ENCODE measurements at places on chromosomes 3 and 15.

- DNase-seq: no peak
These were observed 40.2 kb upstream of the C15orf61 start for GRCh38 chr15:67480741-67481140.

GRCh38 chr3:55241098-55241497 lies 246.0 kb downstream of the WNT5A start:
- no peak for DNase-seq

GRCh38 chr15:101255615-101256241 lies 3.9 kb upstream of the CHSY1 start:
- no peak for DNase-seq

- no peak for DNase-seq
These were observed 26.9 kb downstream of the MKRN2OS start for GRCh38 chr3:12518261-12519028.

DNA sequence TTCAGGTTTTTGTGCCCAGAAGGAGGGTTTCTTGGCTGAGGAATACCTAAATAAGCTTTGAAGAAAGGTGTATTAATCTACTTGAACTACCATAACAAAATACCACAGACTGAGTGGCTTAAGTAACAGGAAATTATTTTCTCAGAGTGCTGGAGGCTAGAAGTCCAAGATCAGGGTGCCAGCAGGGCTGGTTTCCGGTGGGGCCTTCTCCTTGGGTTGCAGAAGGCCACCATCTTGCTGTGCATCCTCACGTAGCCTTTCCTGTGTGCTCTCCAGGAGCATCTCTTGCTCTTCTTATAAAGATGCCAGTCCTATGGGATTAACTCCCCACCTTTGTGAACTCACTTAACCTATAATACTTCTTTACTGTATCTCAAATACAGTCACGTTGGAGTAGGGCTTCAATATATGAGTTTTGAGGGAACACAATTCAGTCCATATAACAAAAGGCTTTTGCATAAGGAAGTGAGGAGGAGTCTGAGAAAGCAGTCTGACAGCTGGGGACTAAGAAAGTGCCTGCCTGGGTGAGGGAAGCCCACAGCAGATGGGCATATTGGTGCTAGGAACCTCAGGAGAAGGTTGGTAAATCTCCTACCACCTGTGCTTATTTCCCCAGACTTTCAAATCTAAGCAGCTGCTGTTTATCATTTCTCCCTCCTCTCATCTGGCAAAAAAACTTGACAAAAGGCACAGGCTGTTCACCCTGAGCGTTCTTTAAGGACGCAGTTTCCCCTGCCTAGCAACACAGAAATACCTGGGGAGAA lies 89.6 kb upstream of the CBLB start:
- no peak for DNase-seq

GRCh38 chr3:99502871-99503270 lies 135.5 kb upstream of the COL8A1 start:
- no peak for DNase-seq

GRCh38 chr3:195073866-195074860 lies 196.8 kb downstream of the XXYLT1 start:
- DNase-seq: no peak

DNA sequence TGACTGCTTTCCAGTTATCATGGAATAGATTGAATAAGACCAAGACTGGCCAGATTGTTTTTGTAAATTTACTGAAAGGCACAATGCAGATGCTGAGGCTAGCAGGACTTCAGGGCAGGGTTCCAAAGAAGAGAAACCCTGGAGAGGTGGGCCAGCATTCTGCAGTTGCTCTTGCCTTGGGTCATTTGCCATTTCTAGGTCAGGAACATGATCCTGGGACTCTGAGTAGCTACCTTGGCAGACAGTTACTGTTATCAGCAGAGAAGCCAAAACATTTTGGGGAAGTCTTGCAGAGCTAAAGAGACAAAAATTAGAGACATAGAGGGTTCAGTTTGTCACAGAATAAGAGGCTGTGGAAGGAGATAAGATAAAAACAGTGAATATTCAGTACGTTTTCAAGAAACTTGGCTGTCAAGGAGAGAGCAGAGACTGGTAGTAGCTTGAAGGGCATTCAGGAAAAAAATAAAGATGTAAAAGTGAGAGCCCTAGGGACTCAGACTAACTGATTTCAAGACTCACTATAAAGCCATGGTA lies 46.8 kb upstream of the MYRIP start:
- DNase-seq: no peak

DNA sequence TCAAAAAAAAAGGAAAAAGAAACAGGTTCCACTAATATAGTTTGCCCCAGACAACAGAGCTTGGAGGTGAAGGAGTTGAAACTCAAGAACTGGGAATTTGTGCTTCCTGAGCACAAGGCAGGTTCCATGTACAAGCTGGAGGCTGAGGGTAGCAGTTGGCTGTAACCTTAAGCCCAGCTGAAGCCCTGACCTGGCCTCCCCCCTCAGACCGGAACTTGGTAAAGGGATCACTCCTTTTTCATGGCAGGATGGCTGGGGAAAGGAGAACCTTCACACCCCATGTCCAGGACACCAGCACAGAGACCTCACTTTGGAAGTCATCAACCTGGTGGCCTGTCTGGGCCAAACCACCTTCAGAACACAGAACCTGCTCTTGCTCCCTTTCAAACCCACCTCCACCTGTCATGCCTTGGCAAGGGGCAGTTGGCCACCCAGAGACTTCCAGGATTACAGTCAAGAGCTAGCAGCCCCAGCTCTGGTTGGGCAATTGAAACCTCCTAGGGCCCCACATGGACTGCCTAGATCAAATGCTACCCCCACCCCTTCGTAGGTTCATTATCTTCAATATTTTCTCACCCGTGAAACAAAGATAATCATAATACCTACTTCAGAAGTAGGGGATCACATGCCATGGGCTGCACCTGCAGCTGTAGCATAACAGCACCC lies 3.5 kb downstream of the RPL29 start:
- DNase-seq: no peak

- no peak for DNase-seq
These were observed 272.0 kb downstream of the NEK10 start for GRCh38 chr3:27097182-27097581.

DNA sequence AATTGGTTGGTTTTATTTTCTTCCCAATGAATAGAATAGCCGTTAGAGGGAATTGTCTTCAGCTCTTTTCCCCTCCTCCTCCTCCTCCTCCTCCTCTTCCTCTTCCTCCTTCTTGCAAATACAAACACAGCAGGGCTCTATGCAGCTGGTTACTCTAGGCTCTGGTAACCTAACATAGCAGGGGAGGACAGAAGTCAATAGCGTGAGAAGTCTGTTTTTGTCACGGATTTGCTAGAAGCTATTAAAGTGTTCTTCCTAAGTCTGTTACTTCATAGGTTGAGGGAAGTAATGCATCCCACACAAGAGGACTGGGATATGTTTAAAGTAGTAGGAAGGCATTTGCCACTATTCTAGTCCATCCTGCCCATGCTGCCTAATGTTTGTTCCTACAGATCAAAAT lies 374.7 kb upstream of the TPRG1 start:
- DNase-seq: no peak

DNA sequence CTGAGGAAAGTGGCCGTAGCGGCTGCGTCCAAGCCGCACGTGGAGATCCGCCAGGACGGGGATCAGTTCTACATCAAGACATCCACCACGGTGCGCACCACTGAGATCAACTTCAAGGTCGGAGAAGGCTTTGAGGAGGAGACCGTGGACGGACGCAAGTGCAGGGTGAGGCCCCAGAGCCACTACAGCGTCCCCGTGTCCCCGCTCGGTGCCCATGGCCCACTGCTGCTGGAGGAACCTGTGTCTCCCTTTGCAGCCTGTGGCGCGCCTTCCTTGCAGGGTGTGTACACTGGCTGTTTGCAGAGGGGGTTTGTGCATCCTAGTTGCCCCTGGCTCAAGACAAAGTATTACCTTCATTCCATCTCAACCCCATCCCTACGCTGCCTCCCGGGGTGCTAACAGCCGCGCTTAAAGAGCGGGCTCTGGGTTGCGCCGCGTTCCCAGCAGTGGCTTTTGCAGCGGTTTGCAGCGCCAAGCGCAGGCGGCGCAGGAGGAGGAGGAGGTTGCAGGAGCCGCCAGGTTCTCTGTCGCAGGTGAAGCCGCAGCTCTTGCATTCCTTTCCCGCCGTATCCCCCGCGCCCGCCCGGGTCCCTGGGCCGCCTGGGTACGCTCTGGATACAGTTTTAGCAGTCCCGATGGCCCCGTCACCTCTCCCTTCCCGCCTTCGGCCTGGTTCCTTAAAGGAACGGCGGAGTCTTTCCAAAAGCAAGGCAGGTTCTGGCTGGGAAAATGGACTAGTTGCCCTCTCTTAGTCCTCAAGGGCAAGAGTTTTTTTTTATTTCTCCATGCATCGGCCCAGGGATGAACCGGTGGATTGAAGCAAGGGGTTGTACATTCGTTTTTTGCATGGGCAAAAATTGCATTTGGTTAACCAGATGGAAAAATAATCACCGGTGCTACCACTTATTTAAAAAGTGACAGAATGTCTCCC lies 1.2 kb downstream of the CRABP1 start:
- DNase-seq: no peak

- DNase-seq: no peak
These were observed 6.8 kb upstream of the WNT7A start for GRCh38 chr3:13886593-13887129.

DNA sequence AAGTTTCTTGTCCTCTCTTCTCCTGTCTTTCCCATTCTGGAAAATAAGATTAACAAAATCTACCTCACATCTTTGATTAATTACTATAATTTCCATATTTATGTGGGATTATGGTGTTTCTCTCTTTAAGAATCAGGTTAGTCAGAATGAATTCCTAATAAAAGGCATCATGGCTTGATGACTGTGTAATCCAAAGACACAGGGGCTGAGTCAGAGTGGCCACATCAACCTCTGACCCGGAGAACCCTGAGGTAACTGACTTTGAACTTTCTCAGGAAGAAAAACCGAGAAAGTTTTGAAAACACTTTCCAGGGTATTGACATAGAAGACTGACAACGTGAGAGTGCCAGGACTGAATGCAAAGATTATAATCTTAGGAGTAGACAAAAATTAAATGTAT lies 170.3 kb upstream of the MCTP2 start:
- no peak for DNase-seq

GRCh38 chr3:184590795-184591194 lies 29.2 kb downstream of the EPHB3 start:
- no peak for DNase-seq

- DNase-seq: no peak
These were observed 1.2 kb downstream of the ZBTB11 start for GRCh38 chr3:101675709-101676215.

- peak; percentile 2 for DNase-seq
These were observed 104.8 kb upstream of the PPP2R3A start for GRCh38 chr3:135860761-135861160.

GRCh38 chr15:50127255-50127777 lies 8.3 kb upstream of the ATP8B4 start:
- no peak for DNase-seq

- peak; percentile 25 for DNase-seq
These were observed 33.2 kb upstream of the IQSEC1 start for GRCh38 chr3:13106308-13107001.

DNA sequence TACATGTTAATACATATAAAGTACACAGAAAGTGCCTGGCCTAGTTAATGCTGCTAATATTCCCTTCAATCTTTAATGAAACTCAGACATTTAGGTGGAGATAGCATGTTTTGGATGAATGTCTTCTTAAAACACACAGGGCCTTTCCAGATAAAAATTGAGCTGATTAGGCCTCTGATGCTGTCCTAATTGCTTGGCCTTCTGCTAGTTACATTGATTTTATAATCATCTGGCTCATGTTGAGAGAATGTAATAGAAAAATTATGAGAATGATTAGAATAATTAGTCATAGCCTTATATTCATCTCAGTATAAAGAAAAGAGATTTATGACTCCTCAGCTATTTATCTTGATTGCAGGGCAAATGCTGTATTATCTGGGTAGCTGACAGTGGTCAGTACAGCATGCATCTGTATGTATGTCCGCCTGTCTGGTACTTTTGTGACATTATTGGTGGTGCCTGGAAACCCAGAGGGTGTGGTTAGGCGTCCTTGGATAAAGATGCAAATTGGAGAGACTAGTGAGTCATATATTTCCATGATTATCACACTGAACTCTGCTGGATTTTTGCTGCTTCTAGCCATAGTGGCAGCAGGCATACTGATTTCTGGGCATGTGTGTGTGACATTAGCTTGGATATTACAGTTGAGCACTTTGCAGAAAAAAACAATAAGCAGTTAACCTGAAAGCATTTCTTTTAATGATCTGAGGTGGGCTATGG lies 120.8 kb downstream of the FEZF2 start:
- DNase-seq: no peak

GRCh38 chr3:125349556-125350165 lies 25.5 kb downstream of the ZNF148 start:
- no peak for DNase-seq

- DNase-seq: no peak
These were observed 1159.6 kb downstream of the TBL1XR1 start for GRCh38 chr3:176037636-176038035.

DNA sequence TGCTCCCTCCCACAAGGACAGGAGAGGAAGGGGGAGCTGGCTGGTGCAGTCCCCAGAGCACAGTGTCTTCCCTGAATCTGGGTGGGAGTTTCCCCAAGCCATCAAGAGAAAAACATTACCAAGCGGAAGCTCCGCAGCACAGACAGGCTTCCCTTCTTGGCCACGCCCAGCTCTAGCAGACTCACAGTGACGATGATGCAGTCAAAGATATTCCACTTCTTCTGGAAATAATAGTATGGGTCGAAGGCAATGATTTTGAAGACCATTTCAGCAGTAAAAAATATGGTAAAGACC lies 76.7 kb downstream of the SCN10A start:
- no peak for DNase-seq

GRCh38 chr3:7112523-7113056 lies 251.7 kb downstream of the GRM7 start:
- DNase-seq: no peak

- no peak for DNase-seq
These were observed 70.2 kb upstream of the MITF start for GRCh38 chr3:69669070-69669469.

DNA sequence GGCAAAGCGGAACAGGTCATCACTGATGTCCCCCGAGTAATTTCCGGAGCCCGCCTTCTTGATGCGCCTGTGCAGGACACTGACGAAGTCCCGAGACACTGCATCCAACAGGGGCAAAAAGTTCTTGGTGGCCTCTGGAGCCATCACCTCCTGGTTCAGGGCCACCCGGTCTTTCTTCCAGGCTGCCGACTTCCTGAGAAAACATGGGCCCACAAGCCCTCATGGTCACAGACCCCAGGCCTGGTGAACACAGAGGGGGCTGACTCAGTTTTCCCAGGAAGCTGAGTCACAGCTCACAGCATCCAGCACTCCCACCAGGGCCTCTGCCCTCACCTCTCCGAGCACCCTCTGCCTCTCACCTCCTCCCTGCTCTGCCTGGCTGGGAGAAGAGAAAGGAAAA lies 22.4 kb downstream of the CYP11A1 start:
- no peak for DNase-seq

GRCh38 chr15:79265987-79266579 lies 16.4 kb upstream of the ANKRD34C start:
- DNase-seq: no peak

GRCh38 chr3:101509811-101510210 lies 3.2 kb downstream of the SENP7 start:
- DNase-seq: no peak

- no peak for DNase-seq
These were observed 159.6 kb downstream of the LRRK1 start for GRCh38 chr15:101078669-101079323.

- DNase-seq: no peak
These were observed 288.0 kb upstream of the CTNNB1 start for GRCh38 chr3:40911264-40911663.
